ENCODE measurements at places on chromosomes 7 and 10.

GRCh38 chr7:75546237-75547015, 54.3 kb downstream of the SPDYE5 start:
- no peak for DNase-seq

GRCh38 chr7:69693042-69693441, 94.8 kb downstream of the AUTS2 start:
- no peak for DNase-seq

DNA sequence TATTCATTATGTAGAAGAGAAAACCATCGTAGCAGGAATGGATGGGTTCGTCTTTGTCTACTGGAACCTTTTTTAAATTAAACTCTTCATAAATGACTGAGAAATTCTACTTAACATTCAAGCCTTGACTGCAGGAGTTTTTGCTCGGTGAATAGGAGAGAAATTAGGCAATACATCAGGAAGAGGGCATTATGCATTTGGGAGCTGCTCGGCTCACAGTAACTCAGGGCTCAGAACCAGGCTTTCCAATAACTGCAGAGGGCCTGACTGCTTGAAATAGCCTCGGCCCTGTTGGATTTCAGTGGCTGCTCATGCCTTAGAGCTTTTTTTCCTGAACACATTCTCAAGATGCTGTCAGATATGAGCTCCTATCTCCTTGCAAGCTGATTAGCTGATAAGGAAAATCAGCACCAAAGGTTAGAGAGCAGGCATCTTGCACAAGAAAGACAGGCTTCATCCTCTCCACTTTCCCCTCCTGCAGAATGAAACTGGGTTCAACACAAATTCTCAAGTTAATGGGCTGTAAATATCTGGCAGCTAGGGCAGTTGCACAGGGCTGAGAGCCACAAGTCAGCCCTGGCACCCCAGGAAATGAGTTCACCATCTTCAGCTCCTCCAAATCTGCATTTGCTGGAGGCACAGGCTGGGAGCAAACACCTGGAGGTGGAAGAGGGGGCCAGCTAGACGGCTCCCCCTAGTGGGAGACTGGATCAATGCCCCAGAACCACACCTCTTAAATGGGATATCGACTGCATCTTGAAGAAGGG, 24.3 kb downstream of the TECTB start:
- no peak for DNase-seq

- no peak for DNase-seq
Observed at GRCh38 chr10:91804126-91804510, 5.9 kb downstream of the TNKS2 start.

DNA sequence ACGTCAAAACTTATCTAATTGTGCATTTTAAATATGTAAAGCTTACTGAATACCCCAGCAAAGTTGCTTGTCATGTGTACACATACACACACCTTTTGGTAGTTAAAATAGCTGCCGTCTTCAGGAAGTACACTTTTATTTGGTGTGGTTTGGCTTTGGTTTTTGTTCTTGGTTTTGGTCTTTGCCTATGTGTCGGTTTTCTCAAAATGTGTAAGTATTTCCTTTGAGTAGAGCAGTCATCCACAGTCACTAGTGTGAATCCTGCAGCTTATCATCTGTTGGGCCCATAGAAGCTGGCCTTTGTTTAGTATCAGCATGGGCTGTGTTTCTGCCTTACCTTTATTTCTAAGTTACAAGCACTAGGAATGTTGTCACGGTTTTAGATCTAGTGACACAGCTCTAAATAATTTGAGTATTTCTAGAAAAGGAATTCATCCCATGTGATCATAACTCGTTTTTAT, 35.3 kb downstream of the NET1 start:
- DNase-seq: no peak

- DNase-seq: no peak
Observed at GRCh38 chr10:70551971-70552422, 50.5 kb downstream of the PRF1 start.

- no peak for DNase-seq
Observed at GRCh38 chr10:58281092-58281752, 12.3 kb downstream of the CISD1 start.

DNA sequence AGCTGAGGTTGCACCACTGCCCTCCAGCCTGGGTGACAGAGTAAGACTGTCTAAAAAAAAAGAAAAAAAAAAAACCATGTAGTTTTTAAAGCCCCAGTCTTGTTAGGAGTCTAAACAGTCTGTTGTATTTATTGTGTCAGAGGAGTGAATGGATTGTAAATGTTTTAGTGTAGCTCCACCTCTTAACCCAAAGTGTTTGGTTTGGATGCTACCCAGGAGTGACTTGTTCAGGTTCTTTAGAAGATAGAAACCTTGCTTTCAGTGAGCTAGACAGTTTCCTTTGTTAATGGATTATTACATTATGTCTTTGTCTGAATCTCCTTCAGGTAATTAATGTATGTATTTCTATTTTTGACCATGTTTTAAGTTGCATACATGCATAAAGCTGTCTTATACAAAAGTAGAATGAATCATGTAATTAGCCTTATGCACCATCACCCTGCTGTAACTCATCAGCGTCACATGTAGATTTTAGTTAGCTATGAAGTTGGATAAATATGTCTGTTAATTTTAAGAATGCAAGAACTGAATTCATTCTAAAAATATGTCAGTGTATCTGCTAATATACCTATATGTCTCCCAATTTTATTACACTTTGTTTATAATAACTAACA, 97.7 kb downstream of the TAF3 start:
- DNase-seq: peak; percentile 37

DNA sequence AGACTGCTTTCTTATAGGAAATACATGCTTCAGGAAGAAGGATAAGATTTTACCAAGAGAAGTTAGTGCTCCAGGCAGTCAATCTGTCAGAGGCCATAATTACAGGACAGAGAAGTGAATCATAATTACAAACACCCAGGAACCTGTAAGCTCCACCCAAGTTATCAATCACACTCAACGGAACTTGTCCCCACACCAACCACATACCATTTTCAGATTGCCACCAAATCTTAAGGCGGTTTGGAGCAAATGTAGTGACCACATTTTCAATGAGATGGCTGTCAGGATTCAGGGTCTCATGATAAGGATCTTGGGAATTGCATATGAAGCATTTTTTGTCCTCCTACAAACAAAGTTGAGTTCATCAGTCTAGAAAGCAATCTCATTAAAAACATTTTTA, 4.8 kb downstream of the LAMB1 start:
- DNase-seq: no peak

DNA sequence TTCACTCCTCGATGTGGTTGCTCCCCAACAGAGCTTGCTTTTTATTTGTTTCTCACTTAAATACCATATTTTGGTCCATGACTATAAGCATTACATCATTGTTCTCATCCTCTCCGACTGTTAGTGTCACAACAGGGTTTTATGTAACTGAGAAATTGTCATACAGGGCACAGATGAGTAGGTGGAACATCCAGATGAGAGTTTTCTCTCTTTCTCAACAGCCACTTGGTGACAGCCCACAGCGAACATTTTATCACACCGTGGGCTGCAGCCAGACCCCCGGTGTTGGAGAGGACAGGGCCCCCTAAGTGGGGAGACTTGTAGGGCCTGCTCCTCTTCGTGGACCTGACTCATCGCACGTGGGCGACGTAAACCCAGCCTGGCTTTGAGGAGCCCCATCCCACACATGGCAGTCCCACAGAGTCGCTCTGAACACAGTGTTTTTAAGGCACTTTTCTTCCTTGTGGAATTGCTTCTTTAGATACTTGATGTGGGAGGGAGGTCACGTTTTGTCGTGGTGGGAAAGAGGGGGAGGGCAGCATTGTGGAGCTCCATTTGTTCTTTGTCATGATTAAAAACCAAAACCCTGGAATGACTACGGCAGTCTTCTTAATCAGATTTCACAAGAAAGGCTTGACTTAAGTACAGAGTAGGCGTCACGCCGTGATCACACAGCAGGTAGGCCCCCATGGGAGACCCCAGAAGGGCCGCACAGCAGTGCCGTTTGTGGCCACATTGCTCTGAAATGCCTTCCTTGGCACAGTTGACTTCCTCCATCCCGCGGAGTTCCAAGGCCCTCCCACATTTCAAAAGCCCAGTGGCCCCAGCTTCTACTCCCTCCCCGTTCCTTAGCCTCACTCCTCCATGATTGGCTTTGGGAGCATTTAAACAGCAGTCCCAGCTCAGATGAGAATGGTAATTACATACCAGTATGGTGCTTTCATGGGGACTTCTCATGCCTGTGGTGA, 220.6 kb downstream of the CCDC3 start:
- DNase-seq: no peak

GRCh38 chr7:142585425-142585824, 163.8 kb upstream of the PRSS1 start:
- DNase-seq: no peak

DNA sequence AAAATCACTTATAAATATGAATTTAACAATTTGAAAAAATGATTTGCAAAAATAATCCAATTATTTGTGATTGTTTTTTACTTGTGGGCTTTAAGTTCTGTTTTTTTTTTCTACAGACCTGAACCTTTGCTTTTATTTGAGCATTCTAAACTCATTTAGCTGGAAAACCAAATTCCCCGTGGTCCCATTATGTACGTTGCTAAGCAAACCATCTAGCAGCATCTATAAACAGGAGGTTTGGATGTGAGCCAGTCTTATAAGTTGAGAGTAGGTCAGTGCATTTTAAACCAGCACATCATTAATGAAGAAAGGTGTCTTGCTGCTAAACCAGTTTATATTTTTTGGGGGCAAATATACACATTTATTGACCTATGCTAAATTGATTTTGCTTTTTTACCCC, 77.3 kb downstream of the LRRN3 start:
- DNase-seq: peak; percentile 28

DNA sequence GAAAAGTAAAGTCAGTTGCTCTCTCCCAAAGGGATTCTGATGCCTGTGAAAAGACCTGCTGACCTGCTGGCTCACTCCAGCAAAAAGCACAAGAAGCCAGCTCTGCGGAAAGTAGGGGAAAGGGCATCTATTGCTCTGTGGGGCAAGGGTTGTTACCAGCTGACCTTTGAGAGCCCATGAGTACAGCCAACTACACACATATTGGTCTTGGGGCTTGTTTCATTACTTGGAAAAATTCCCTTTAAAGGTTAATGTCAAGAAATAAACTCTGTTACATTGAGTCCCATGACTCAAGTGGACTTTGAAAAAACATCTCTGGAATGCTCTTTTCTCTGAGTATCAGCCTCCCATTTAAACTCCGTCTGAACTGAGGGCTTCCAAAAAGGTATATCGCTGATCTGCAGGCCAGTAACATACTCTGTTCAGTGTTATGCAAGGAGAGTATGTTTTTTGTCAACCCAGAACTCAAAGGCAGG, 53.2 kb downstream of the PANK1 start:
- DNase-seq: no peak

- DNase-seq: no peak
Observed at GRCh38 chr7:156031679-156032478, 219.6 kb upstream of the SHH start.

- no peak for DNase-seq
Observed at GRCh38 chr7:112439476-112439875, 10.8 kb upstream of the IFRD1 start.

GRCh38 chr10:77574438-77574837, 63.2 kb downstream of the KCNMA1 start:
- DNase-seq: no peak

DNA sequence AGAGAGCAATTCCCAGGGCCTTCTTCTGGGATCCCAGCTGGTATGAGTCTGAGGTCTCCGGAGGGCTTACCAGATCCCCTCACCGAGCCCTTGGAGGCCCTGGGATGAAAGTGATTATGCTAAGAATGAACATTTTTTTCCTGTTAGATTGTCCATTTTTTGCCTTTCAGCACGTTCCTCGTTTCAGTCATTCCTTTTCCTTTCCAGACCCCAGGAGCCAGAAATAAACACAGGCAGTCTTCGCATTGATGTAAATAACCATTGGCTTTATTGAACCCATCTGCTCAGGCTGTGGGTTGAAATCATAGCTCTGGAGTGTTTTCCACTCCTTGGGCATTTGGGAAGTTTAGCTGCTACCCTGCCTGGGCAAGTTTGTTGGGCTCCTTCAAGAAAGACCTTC, 320.9 kb upstream of the AUTS2 start:
- no peak for DNase-seq

- DNase-seq: no peak
Observed at GRCh38 chr7:698515-699475, 27.7 kb upstream of the DNAAF5 start.

DNA sequence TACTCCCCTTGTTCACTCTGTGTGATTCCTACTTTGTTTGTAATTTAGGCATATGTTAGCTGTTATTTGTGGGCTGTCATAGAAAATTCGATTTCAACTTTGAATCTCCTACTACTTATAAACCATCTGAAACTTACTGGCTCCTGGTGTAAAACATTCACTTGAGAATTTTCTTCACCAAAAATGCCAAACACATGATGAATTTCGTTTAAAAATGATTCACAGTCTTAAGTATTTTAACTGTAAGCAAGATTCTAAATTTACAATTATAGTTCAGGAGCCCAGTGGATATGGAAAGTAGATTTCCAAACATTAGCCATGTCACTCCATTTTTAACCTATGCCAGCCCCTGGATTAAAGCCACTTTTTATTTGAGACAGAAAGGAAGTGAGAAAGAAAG, 3.1 kb downstream of the CPED1 start:
- no peak for DNase-seq

GRCh38 chr10:92873029-92873428, 24.7 kb downstream of the EXOC6 start:
- DNase-seq: no peak

DNA sequence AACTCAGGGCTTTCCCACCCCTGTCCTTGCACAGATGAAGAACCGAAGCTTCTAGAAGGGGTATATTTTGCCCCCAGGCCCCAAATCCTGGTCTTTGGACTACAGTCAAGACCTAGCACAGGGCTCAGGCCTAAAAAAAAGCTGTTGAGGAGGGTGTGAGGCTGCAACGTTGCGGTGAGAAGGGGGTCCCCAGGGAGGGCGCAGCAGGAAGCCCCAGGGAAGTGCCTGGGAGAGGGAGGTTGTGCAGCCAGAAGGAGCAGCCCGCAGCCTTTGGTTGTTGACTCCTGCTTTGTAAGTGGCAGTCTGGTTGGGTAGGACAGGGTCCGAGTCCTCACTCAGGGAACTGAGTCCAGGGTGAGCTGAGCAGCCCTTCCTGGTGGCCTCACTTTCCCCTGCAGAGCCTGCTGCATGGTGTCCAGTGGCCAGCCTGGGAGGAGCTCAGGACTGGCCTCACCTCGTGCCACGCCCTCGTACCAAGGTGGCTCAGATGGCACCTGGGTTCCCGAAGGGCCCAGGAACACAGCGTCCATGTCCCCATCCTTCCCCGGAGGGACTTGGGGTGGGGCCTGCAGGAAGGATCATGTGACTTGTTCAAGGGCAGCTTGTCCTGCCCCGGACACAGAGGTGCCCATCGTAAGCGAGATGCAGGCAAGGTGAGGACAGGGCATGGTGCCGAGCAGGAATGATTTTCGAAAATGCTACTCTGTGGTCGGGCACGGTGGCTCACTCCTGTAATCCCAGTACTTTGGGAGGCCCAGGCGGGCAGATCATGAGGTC, 166.4 kb upstream of the TNRC18 start:
- DNase-seq: no peak

DNA sequence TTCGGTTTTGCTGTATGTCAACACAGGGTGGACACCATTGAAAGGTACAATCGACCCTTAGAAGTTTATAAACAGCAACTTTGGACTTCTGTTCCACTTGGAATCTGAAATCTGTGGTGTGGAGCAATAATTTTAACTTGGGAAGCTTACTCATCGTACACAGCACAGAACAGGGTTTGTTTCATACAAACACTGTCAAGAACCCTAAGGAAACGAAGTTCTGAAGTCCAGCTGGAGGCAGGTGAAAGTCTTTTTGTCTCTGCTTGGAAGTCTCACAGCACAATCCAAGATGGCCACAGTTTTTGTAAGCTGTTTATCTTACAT, 31.5 kb downstream of the NMT2 start:
- no peak for DNase-seq

- no peak for DNase-seq
Observed at GRCh38 chr10:20473023-20473760, 423.9 kb downstream of the NEBL start.

Measured in right renal pelvis (tissue), 4 donors.